ENCODE measurements at places on chromosomes 7 and 10.

GRCh38 chr7:111540199-111540815, 22.0 kb downstream of the IMMP2L start:
- no peak for DNase-seq

DNA sequence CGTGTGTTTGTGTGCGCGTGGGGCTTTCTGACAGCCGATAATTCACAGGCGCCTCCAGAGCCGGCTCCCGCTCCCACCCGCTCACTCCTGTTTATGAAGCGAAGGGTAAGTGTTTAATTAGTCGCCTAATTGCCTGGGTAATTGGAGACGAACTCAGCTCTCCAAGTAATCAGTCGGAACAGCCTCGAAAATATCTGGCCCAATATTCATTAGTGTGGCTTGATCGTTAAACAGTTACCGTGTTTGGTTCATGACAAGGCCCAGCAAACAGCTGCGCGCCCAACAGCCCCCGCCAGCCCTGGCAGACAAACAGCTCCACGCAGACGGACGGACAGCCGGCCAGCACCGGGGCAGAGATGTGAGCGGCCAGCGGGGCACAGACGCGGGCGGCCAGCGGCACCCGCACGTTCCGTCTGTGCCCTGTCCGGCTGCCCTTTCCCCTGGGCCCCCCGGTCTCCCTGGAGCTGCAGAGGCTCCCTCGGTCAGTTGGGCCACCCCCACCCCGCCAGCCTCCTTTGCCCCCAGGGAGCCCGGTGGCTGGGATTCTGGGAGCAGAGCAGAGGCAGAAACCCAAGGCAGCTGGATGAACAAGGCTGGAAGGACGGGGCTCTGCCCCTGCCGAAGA, 98.2 kb downstream of the UNCX start:
- no peak for DNase-seq

- DNase-seq: no peak
Measured at GRCh38 chr7:142602756-142603155, 146.5 kb upstream of the PRSS1 start.

- peak; percentile 61 for DNase-seq
Measured at GRCh38 chr10:27783660-27784059, 38.0 kb upstream of the MKX start.

DNA sequence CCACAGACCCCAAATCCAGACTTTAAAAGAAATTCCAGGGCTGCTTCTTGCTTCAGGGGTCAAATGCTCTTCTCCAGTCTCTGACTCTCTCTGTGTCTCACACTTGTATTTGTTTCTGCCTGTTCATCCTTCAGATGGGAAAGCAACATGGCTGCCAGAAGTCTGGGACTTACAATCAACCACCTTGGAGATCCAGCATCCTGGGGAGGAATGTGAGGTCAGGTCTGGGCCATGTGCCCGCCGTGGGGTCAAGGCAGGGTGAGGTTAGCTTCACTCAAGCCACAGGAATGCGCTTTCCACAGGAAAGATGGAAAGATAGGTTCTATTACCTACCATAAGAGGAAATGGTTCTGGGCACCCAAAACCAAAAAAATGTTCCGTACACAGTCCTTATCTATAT, 34.3 kb upstream of the NPVF start:
- DNase-seq: peak; percentile 7

DNA sequence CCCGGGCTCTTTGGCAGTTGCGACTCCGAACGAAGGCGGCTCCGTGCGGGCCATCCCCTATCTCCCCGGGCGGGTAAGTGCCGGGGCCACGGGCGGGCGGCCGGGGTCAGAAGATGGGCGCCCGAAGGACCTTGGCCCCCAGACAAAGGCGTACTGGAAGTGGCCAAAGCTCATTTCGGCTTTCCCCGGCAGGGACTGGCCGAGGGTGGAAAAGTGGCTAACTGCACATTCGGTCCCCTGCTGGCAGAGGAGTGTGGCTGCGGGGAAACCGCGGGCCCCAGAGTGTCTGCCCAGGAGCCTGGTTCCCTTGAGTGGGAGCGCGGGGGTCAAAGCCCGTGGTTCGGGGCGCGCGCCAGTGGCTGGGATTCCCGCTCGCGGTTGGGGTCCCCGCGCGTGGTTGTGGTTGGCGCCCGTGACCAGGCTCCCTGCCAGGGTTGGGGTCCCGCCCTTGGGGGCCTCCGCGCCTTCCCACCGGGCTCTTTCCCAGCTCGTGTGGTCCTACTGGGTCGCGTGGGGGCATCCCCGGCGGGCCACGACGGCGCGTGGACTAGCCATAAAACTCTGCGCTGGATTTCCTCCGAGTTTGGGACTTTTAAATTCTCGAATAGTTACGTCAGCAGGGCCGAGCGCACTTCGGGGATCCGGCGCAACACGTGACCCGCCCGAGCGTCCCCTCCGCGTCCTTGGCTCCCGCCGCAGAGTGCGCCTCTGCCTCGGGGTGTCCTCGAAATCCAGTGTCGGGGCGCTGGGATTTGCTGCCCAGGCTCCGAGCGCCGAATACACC, 124.4 kb downstream of the TACC2 start:
- DNase-seq: peak; percentile 59

- DNase-seq: no peak
Measured at GRCh38 chr10:22183771-22184461, 33.9 kb downstream of the EBLN1 start.

DNA sequence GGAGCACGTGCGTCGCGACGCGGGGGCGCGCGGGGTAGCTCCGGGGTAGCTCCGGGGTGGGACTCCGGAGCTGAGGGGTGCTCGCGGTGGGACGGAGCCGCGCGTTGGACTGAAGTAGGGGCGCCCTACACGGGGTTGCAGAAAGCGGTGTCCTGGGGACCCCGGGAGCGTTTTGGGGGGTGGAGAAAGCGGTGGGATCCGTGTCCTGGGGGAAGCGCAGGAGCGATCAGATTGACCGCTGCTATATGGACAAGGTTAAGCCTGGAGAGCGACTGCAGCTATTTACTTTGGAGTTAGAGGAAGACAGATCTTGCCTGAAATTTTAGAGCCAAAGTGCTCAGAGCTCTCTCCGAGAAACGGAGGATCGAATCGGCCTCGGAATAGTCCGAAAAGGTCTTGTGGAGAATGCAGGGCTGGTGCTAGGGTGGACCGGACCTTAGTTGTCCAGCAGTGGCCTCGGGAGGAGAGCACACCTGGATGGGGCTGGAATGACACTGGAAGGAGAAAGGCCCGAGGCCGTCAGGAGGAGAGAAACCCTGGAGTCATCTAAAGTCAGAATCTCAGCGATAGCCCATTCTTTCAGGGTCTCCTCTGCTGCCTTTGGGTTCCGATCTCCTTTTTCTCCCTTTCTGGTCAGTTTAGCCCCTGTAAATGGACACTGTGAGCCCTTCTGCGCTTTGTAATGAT, 564 bp downstream of the PDSS1 start:
- DNase-seq: no peak

- DNase-seq: no peak
Measured at GRCh38 chr7:65974876-65975275, 7.1 kb downstream of the GUSB start.

- no peak for DNase-seq
Measured at GRCh38 chr10:121240556-121240955, 357.7 kb downstream of the FGFR2 start.

GRCh38 chr7:140232957-140233917, 56.5 kb upstream of the KDM7A start:
- DNase-seq: no peak

DNA sequence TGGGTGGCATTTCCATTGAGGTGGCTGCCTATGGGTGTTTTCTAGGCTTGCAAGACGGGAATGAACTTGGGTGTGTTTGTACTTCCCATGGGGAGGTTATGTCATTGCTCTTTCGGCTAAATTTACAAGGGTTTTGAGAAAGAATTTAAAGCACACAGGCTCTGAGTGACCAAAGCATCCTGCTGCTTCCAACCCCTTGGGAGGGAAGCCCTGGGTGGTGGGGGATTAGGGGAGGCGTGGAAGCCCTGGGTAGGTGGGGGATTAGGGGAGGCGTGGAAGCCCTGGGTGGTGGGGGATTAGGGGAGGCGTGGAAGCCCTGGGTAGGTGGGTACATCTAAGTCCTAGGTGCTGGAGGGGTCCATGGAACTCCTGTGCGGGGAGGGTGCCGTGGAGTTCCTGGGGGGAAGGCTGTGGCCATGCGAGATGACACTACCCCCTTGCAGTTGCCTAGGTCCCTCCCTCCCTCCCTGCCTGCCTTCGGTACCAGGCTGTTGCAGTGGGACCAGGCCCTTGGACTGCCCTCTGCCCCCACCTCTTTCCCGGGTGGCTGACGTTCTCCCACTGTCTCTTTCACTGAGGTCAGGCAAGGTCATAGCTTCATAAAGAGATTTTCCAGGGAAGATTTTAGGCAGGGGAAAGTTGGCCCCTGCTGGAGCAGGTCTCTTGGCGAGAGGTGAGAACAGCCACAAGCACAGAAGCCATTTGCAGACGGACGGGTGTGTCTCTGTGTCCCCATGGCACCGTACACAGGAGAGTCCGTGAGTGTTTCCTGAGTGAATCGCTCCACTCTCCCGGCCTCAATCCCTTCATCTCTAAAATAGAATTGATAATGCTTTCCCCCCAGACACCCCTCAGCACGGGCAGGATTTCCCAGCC, 19.5 kb downstream of the PRF1 start:
- no peak for DNase-seq

GRCh38 chr10:23390809-23391208, 46.2 kb upstream of the C10orf67 start:
- DNase-seq: no peak

DNA sequence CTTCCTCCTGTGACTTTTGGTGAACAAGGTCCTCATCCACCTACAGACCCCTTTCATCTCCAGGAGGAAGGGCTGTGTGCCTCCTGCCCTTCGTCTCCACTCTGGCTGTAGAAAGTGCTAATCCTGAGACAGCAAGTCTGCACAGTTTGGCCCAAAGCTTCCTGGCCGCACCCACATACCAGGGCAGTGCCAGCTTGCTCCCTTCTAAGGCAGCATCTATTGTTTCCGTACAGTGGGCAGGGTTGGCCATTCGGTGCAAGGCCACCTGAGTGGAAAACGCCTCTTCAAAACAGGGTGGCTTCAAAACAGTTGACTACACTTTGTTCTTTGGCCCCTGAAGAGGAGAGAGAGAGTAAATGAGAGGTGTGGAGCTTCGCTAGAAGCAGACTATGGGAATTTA, 134.1 kb upstream of the KLF14 start:
- DNase-seq: no peak

- no peak for DNase-seq
Measured at GRCh38 chr7:132654150-132654549, 77.9 kb upstream of the PLXNA4 start.

- DNase-seq: no peak
Measured at GRCh38 chr10:78744491-78745090, 324.2 kb upstream of the ZMIZ1 start.

DNA sequence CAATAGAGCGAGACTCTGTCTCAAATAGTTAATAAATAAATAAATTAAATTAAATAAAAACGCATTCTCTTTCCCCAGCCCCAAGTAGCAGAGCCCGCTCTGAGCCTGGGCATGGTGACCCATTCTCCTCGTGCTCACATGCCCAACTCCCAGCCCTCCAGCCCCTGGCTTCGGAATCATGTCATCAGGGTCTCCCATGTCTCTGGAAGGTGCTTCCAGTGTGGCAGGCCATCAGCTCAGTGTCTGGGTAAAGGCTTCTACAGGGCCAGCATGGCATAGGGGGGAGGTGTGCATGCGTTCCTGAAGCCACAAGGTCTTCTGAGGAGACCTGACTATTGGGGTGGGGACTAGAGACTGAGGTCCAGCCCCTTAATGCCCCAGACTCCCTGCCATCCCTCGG, 72.8 kb downstream of the ALOX5 start:
- no peak for DNase-seq

GRCh38 chr10:86747796-86748581, 8.4 kb upstream of the BMPR1A start:
- no peak for DNase-seq

GRCh38 chr7:99137411-99138180, 6.3 kb downstream of the SMURF1 start:
- DNase-seq: peak; percentile 31

GRCh38 chr10:46216836-46217751, 69.7 kb upstream of the ANTXRL start:
- no peak for DNase-seq

GRCh38 chr7:5333121-5334045, 50.6 kb downstream of the SLC29A4 start:
- no peak for DNase-seq

GRCh38 chr10:126842836-126843235, 62.4 kb upstream of the DOCK1 start:
- no peak for DNase-seq

DNA sequence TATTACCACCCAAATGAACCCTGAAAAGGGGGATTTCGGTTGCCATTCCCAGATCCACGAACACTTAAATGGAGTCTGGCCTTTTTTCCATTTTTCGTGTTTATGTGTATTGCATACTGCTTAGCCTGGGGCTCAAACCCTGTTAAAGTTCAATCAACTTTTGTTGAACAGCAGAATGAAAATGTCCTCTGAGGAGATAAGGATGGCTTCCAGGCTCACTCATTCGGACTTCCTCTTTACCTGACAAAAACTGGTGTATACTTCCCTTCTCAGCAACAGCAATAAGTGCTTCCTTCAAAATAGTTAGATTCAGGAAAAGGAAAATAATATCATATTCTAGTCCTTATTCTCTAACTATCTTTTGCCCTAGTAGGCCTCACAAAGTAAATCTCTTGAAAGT, 61.1 kb upstream of the ARID5B start:
- no peak for DNase-seq

- no peak for DNase-seq
Measured at GRCh38 chr7:44561481-44561880, 12.2 kb downstream of the DDX56 start.

DNA sequence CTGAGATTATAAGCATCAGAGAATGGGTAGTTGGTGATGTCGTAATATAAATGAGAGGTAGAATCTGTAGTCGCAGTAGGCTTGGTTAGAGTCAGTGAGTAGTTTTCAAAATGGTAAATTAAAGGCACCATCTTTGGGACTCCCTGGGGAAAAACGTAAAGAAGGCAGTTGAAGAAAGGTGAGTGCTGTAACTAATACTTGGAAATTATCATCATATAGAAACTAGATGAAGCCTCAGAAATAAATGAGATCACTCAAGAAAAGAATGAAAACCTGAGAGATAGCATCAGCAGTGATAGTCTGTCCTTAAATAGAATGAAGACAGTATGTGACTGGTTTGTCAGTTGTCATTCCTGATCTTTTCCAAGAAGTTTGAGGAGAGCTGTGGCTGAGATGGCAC, 23.8 kb downstream of the PALS2 start:
- DNase-seq: no peak

- DNase-seq: no peak
Measured at GRCh38 chr7:32047801-32048200, 22.4 kb downstream of the PDE1C start.

Data from HTR-8/SVneo (cell line).